ENCODE measurements at places on chromosomes 2 and 18.

- no peak for DNase-seq
These were observed 65.1 kb downstream of the GAREM1 start for GRCh38 chr18:32405588-32405987.

- no peak for DNase-seq
These were observed 309.7 kb downstream of the GULP1 start for GRCh38 chr2:188601391-188601790.

GRCh38 chr2:183519371-183520056 lies 395.3 kb downstream of the NUP35 start:
- DNase-seq: no peak

GRCh38 chr2:26284132-26284531 lies 39.4 kb downstream of the HADHB start:
- no peak for DNase-seq

DNA sequence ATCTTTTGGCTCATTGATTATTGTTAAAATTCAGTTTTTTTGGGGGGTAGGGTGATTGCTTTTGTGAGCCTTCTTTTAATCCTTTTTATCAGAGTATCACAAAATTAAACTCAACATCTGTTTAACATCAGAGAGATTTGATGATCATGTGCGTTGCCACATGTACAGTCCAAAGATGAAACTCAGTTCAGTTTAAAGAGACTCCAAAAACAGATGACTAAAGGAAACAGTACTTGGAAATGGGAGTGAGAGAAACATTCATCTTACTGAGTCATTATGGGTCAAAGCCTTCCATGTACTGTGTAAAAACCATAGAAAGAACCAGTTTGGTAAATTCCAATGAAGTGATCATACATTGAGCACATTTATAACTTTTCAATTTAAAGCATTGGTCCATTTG lies 53.0 kb downstream of the LYPD6 start:
- no peak for DNase-seq

Measured in naive thymus-derived CD8-positive, alpha-beta T cell (primary cell).